ENCODE measurements at places on chromosomes 2 and 18.
A peak's percentile ranks its signal among the peaks of the same experiment; 100 is the strongest.

DNA sequence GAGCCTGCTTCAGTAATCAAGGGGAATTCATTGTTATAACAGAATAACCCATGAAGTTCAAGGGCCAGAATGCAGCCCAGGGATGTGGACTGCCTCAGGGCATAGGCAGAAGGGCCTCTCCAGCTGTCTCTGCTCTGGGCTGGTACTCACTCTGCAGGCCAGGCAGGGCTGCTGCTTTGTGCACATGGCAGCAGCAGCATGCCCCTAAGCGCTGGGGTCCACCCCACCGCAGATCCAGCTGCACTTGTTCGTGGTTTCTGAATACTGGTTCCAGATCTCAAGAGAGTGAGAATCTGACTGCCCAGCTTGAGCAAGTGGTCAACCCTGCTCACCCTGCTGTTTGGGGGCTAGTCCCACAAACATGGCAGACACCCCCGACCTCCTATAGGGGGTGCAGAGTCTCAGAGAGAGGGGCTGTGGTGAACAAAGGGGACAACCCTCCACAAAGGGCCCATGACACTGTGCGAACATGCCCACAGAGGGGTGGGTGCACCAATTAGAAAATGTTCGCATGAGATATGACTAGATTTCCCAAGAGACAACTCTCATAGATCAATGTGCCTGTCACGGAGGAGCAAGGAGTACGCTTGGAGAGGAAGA is 87.3 kb downstream of the ACTR3 start:
- DNase-seq: no peak

GRCh38 chr2:64707276-64707675 is 53.6 kb upstream of the SERTAD2 start:
- no peak for DNase-seq

GRCh38 chr18:66616523-66616983 is 12.7 kb upstream of the CDH19 start:
- DNase-seq: no peak

GRCh38 chr18:35186291-35187034 is 54.4 kb upstream of the ZNF397 start:
- DNase-seq: no peak

- no peak for DNase-seq
Measured at GRCh38 chr18:22536558-22536957, 118.8 kb upstream of the CTAGE1 start.

DNA sequence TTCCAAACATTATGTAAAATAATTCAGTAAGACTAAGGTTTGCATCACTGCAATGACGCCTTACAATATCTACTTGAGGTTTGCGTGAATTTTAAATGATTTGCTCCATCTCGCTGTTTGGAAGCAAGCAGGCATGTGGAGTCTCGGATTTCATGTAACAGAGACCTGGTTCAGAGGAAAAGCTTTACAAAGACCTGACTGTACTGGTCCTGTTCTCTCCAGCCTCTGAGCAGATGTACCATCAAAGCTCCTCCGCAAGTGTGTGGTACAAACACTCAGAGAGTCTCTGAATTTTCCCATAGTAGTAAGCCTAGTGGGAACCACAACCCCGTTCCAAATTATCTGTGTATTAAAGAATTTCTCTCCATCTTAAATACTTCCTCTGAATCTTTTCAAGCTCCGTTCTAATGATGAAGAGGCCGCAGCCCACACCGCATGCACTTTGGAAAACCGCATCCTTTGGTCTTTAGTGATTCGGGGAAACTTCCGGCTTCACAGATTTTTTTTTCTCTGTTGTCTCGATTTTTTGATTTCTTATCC is 728.1 kb upstream of the SOX11 start:
- DNase-seq: no peak

GRCh38 chr2:31207790-31208189 is 9.5 kb downstream of the CAPN14 start:
- DNase-seq: no peak

- DNase-seq: no peak
Measured at GRCh38 chr2:180012523-180012922, 5.4 kb upstream of the CWC22 start.

DNA sequence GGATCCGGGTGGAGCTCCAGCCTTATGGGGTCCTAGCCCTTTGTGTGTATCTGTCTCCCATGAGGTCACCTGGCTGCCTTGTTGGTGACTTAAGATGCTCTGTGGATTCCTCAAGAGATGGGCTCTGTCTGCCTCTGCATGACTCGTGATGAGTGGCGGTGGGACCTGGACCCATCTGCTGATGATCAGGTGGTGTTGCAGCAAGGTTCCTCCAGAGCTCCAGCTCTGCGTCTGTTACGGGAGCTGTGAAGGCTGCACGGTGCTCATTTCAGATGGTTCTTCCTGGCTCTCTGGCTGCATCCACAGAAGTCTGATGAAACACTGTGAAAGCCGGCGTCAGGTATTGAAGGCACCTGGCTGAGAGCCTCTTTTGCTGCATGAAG is 2.4 kb downstream of the AGAP1 start:
- no peak for DNase-seq

DNA sequence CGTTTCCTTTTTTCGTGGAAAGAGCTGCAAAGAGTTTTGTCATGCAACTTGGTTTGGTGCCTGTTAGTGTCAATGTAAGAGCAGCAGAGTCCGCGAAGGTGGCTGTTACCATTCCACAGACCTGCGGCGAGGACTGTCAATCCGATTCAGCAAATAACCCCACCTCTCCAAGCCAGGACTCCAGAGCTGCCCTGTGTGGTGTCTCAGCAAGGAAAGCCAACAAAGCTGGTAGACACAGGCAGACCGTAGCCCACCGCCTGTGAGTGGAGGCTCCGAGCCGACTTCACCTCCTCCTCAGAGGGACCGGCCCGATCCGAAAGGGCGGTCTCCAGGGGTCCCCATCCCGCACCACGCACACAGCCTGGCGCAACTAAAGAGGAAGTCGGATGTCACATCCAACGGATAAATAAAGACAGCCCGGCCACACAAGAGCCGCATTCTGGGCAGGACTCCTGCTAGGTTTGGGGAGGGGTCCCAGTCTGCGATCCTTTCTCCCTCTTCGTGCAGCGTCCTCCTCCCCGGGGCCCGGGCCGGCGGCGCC is 819 bp downstream of the ANKRD44 start:
- peak; percentile 54 for DNase-seq

GRCh38 chr2:149387411-149387810 is 57.0 kb downstream of the LYPD6 start:
- DNase-seq: no peak

DNA sequence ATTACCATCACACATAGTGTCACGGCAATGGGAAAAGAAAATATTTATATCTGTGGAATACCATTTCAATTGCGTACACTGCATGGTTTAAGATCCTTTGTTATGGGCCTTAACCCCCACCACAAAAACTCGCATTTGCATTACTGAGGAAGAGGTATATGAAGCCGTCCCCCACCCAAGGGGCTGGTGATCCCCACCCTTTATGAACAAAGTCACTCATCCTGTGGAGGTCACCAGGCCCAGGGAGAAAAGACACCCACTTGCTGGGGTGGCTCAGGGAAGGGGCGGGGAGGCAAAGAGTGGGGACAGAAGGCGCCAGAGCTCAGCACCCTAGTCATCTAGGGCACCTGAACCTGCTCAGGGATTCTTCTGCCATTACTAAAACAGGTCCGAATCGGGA is 133.8 kb downstream of the ZNF516 start:
- DNase-seq: no peak

DNA sequence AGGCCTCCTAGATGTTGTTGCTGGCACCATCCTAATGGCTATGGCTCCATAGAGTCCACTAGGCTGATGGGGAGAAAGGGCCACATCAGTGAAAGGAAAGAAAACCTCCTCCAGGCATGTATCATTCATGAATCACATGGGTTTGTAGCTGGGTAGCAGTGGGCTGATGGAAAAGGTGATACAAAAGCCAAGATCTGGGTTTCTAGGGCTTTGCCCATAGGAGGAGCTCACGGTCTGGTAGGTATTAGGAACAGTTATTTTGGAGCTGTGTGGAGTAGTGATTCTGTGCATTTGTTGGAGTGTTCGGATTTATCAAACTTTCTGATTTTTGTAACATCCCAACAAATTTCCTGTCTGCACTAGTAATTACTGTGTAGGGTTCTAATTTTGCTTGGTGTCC is 259.2 kb downstream of the SLC4A3 start:
- DNase-seq: no peak

GRCh38 chr2:106876699-106877098 is 9.3 kb downstream of the ST6GAL2 start:
- no peak for DNase-seq

DNA sequence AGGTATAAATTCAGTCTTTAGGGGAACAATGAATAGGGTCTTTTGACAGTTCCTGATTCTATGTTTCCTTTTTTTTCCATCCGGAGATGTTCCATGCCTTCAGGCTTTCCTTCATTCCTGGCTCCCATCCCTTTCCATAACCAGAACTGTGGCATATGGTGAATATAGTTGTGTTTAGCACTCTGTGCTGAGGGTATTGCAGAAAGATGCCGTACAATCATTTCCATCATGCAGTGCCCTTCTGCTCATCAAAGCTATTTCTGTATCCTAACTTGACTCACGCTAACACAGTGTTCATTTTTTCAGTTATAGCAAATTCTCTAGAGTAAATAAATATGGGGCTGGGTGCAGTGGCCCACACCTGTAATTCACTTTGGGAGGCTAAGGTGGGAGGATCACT is 131.9 kb upstream of the EML6 start:
- DNase-seq: no peak

GRCh38 chr2:209824391-209824790 is 52.8 kb downstream of the UNC80 start:
- no peak for DNase-seq

- peak; percentile 39 for DNase-seq
Measured at GRCh38 chr2:222423632-222424275, 589 bp upstream of the SGPP2 start.

- DNase-seq: no peak
Measured at GRCh38 chr2:204260901-204261300, 284.4 kb upstream of the PARD3B start.

GRCh38 chr2:174397773-174398172 is 2.2 kb downstream of the SCRN3 start:
- no peak for DNase-seq

GRCh38 chr2:203973000-203973399 is 36.4 kb downstream of the ICOS start:
- DNase-seq: no peak

DNA sequence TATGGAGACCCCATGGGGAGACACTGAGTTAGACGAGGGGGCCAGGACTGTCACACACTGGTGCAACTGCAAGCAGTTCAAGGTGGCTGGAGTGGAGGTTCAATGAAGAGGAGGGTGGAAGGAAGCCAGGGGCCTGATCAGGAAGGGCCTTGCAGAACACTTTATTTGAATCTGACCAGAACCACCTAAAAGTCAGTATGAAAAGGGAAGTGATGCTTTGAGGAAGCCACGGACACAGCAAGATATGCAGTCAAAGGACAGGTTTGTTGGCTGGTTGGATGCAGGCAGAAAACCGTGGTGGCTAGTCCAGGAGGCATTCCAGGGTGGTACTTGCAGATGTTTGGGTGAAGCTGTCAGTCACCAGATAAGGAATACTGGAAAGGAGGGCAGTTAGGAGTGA is 3.5 kb upstream of the FAM124B start:
- DNase-seq: no peak
